ENCODE measurements at places on chromosomes 1 and 21.
A peak's percentile ranks its signal among the peaks of the same experiment; 100 is the strongest.

DNA sequence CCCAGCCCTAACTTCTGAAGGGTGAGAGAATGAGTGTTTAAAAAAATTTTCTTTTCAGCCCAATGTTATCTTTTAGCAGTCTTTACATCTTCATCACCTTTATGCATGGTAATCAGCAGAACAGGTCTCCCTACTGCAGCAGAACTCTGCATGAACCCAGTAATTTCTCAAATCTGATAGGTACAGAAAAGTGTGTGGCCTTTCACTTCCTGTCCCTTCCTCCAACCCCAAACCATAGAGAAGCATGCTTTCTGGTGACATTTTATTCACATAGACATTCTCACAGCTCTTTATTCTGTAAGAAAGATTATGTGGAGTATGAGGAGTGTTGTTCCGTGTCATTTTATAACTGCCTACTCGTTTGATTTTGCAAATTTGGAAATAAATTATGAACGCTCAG lies 68.6 kb downstream of the RPAP2 start:
- no peak for DNase-seq

GRCh38 chr1:107250169-107250568 lies 109.3 kb downstream of the NTNG1 start:
- DNase-seq = no peak

- DNase-seq = no peak
Observed at GRCh38 chr1:194618101-194618500, 1431.7 kb upstream of the B3GALT2 start.

- DNase-seq = no peak
Observed at GRCh38 chr1:174995121-174995520, 4.6 kb upstream of the CACYBP start.

DNA sequence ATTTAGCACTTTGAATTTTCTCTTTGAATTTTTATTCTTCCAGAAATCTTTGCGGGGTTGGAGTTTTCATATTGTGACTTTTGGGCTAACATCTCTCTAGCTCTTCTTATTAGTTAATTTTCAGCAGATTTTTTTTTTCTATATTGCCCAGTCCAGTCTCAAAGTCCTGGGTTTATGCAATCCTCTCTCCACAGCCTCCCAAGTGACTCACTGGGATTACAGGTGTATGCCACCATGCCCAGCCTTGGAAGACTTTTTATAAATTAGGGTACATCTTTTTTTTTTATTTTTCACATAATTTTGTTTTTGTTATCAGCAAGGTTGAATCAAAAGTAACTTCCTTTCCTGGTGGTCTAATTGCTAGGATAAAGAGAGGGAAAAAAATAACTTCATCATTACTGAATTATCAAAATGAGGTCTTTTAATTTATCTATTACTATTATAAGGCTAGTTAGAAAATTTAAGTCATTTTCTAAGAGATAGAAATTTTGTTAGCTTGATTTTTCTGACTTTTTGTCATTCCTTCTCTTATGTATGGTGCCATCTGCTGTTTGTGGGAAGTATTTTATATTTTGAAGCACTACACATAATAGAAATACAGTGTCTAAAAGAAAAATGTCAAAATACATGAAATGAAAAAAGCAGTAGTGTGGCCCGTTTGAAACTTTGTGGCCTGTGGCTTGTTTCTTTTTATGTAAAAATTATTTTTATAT lies 273.4 kb upstream of the CACYBP start:
- no peak for DNase-seq

DNA sequence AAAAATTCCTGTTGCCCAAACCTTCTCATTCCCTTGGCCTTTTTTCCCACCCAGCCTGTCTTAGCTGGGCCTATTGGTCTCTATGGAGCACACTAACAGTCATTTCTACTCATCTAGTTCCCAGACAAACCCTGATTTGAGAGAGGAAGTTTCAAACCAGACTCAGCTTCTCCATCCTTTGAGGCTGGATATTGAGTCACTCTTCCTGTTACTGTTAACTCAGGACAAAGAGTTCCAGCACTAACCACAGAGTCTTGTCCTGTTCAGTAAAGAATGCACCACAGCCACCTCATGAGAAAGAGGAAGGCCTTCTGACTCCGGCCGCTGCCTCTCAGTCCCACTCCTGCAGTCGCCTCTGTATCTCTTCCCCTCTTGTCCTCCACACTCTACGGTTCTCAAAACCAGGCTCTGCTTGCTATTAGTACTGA lies 137.8 kb downstream of the PTPRC start:
- DNase-seq = no peak

GRCh38 chr1:194062962-194063361 lies 876.5 kb upstream of the B3GALT2 start:
- no peak for DNase-seq

- DNase-seq = no peak
Observed at GRCh38 chr21:24255591-24255990, 1351.7 kb downstream of the MRPL39 start.

GRCh38 chr1:229620876-229621275 lies 5.0 kb downstream of the TAF5L start:
- DNase-seq = no peak

GRCh38 chr1:204929487-204930154 lies 59.0 kb downstream of the NFASC start:
- no peak for DNase-seq

GRCh38 chr1:248847181-248847955 lies 9.3 kb downstream of the ZNF672 start:
- DNase-seq = no peak

- no peak for DNase-seq
Observed at GRCh38 chr1:159953536-159954515, at the start of gene SLAMF9. TSS of gene SLAMF9 (minus strand) at chr1:159954237. CDS start at chr1:159954137, 100 bp downstream.

GRCh38 chr1:16130827-16131226 lies 25.0 kb downstream of the EPHA2 start:
- no peak for DNase-seq

DNA sequence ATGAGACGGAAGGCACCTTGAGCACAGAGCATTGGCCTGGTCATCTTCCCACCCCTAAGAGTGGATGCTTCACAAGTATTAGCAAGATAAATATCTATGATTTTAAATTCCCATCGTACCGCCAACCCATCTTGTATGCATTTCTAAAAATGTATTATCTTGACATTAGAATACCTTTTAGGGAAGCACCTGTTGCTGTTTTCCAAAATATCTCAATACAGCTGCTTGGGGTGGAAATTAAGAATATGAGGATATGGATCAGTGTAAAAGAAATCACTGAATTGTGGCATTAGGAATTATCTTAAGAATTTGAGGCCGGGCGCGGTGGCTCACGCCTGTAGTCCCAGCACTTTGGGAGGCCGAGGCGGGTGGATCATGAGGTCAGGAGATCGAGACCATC lies 166.3 kb downstream of the ETS2 start:
- DNase-seq = no peak

- DNase-seq = no peak
Observed at GRCh38 chr21:42010507-42011495, 641 bp upstream of the ZBTB21 start.

GRCh38 chr21:40120940-40121575 lies 253.8 kb downstream of the PCP4 start:
- DNase-seq = no peak

- no peak for DNase-seq
Observed at GRCh38 chr1:93554883-93555872, 107.3 kb downstream of the FNBP1L start.

GRCh38 chr21:31176725-31177124 lies 138.4 kb upstream of the KRTAP19-8 start:
- no peak for DNase-seq

GRCh38 chr1:97042551-97042950 lies 321.0 kb downstream of the PTBP2 start:
- no peak for DNase-seq

- DNase-seq = no peak
Observed at GRCh38 chr21:38527737-38528136, 29.5 kb upstream of the ERG start.

DNA sequence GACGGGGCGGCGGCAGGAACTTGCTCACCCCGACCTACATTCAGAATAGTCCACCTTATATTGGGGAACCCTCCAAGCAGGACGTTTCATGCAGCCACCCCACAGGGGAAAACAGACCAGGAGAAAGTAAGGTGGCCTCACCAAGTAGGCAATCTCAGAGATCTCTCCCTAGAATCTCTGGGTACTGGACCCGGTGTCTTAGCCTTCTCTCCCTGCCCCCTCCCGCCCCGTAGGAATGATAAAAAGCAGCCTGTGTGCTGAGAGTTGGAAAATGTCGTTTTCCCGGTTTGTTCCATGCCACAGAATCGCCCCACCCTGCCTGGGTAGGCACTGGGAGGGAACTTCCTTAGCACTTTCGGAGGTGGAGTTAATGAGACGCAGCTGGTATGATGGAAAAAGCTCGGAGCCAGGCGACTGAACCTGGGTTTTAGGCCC lies 789 bp upstream of the PTPN14 start:
- peak; percentile 73 for DNase-seq

DNA sequence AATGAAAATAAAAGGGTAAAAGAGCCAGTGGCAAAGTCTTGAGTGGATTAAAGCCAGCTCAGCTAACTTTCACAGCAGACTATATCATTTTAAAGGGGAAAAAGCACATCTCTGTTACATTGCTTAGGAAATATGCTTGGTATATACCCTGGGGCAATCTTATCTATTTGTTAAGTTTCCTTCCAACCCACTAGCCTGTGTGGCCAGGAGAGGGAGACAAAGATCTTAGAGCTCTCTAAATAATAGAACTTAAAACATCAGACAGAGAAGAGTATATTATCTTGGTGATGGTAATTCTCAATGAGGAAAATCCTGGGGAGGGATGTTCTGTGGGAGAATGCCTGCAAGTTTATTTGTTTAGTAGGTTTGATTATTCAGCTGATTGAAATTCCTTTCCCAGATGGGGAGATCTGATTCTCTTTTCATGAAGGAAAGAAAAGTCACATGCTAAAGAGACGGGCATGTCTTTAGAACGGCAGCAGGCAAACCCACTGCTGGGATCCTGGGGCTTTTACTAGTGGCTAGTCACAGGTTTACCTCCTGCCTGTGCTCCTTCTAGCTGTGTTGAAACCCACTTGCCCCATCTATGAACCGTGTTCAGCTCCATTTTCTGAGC lies 3.6 kb downstream of the KCNE2 start:
- DNase-seq = no peak

DNA sequence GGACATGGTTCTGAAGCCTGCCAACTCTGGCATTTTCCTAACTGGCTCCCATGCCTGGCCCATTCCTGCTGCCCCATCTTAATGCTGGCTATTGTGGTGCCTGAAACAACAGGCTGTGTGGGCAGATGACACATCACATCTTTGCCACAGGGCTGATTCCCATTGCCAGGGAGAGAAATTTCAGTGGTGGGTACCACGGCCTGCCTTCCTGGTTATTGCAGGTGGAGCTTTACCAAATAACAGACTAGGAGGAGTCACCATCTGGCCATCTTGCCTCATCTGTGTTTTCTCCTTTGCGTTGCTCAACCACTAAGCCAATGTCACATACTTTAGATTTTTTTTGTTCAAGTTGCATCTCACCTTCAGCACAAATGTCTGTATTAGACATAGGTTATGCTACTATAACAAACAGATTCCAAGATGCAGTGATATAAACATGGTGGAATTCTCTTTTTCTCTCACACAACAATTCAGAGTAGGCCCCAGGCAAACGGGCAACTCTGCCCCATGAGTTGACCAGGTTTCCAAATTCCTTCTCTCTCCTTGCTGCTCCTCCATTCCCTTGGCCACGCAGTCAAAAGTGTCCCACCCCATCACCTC lies 14.1 kb downstream of the CDA start:
- DNase-seq = no peak

DNA sequence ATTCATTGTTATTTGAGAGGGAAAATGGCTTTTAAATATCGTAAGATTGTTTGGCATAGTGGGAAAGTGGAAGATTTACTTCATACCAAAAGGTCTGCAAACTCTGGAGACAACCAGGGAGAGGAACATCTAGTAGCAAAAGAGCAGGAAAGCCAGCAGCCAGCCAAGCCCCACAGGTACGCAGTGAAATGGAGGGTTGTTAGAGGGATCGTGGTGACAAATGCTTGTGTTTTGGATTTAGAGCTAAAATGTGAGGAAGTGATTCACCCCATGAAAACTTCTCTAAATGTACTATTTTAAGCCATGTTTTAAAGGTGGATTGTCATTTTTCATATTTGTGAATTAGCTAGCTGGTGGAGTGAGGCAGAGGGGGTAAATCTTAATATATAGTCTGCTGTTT lies 69.3 kb downstream of the RPS6KC1 start:
- no peak for DNase-seq

DNA sequence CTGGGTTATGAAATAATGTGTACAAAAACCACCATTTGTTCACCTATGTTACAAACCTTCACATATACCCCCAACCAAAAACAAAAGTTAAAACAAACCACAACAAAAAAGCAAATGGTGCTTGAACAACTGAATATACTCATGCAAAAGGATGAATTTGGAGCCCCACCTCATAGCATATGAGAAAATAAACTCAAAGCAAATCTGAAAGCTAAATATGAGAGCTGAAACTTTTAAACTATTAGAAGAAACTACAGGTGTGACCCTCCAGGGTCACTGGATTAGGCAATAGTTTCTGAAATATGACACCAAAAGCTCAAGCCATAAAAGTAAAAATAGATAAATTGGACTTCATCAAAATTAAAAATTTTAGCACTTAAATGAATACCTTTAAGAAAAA lies 215.5 kb upstream of the CHRM3 start:
- no peak for DNase-seq

DNA sequence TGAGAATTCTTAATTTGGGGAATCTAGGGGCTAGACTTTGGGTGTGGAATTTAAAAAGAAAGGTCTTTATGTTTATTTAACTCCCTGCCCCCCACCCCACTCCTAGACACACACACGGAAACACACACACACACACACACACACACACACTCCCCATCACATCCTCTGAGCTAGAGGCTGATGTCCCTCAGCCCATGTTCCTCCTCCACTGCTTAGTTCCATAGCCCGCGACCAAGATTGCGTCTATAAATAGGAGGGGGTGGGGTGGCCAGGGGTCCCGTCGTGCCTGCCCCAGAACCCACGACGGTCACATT lies 655 bp upstream of the KIRREL1 start:
- no peak for DNase-seq

DNA sequence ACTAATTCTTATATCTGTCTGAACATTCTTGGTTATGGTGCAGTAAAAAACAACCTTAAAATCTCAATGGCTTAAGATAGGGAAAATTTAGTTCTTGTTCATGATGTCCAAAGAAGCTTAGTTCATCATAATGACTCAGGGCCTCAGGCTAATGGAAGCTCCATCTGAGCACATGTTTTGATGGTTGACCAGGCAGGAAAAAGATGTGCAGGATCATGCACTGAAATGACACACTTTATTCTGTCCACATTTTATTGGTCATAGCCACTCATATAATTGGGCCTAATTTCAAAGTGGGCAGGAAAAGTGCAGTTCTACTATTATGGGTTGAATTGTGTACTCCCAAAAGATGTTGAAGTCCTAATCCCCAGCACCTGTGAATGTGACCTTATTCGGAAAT lies 198.2 kb downstream of the CENPF start:
- DNase-seq = no peak

GRCh38 chr21:35059742-35060141 lies 10.6 kb upstream of the RUNX1 start:
- no peak for DNase-seq

GRCh38 chr1:11569551-11569950 lies 84.7 kb downstream of the FBXO2 start:
- DNase-seq = no peak

GRCh38 chr1:87044840-87045239 lies 130.4 kb downstream of the HS2ST1 start:
- DNase-seq = no peak
